ENCODE measurements at places on chromosomes 12 and 14.

DNA sequence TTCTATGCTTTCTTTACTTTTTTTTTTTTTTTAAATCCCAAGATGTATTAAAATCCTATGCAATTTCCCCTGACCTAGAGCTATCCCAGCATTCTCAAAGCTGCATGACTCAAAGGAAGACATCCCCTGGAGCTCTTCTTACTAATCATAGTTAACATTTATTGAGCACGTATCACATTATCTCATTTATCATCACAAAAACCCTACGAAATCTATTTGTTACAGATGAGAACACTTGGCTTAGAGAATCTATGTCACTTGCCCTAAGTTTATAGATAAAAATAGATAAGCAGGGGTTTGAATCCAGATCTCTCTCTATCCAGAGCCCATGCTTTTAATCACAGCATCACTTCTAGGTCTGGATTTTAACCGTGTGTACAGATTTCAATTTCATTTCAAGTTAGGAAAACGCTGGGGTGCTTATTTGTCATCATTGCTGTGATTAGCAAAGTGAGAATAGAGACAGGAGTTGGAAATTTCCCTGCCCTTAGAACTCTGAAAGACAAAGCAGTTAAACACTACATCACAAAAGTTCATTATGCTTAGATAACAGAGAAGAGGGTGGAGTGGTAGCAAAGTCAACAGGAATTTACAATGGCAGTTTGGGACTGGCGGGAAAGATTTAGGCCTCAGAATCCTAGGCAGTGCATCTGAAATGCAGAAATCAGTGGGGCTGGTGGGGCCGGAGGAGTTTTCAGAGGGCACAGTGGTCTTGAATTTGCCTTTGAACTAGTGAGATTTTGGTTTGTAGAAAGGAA is 177.7 kb upstream of the FRMD6 start:
- no peak for DNase-seq

- DNase-seq = no peak
These were observed 28.4 kb downstream of the PLEKHG3 start for GRCh38 chr14:64732536-64733120.

- DNase-seq = no peak
These were observed 89.0 kb upstream of the BCL11B start for GRCh38 chr14:99360774-99361595.

DNA sequence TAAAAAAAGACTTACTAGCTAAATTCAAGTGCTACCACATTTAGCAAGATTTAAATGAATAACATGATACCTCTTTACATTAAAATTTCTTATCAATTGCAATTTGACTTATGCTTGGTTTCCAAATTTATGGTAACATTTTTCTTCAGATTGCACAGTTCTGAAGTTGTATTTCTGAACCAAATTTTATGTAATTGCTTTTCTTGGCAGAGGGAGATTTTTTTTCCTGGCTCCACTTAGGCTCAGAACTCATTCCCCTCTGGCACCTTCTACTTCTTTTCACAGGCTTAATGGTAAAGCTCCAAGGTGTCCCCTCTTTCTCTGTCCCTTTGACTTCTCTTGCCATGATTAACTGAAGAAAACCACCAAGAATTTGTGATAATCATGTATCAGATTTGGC is 99.8 kb upstream of the TMTC1 start:
- no peak for DNase-seq

DNA sequence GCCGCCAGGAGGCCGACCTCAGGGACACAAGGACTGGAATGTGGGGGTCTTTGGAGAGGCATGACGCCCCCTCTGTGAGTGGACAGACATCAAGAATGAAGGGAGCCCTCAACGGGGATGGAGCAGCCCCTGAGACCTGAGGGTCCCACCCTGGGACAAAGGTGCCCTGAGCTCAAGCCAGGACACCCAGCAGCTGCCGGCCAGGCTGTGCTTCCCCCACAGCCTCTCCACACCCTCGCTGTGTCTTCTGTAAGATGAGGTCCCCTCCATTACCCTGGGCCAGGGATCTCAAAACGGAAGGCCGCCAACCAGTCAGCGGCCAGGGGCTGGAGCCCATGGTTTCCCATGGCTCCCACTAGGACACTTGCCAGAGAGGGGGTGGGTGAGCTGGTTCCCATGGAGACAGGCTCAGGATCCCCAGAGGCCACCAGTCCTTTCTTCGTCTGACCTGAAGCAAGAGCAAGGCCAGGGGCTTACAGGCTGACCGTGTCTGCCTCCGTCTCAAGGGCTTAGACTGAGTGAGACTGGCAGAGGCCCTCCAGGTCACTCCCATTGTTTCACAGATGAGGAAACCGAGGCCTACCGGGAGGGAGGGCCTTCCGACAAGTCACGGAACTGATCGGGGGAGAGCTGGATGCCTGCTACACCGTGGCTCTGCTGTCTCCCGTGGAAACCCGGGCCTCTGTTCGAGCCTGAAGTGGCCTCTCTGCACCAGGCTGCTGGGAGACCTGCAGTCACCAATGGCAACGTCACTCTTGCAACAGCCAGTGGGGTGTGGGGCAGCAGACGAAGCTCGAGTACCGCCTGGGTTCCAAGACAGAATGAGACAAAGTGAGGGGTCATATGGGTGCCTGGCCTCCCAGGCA is 91.7 kb upstream of the DIO3 start:
- DNase-seq = no peak

DNA sequence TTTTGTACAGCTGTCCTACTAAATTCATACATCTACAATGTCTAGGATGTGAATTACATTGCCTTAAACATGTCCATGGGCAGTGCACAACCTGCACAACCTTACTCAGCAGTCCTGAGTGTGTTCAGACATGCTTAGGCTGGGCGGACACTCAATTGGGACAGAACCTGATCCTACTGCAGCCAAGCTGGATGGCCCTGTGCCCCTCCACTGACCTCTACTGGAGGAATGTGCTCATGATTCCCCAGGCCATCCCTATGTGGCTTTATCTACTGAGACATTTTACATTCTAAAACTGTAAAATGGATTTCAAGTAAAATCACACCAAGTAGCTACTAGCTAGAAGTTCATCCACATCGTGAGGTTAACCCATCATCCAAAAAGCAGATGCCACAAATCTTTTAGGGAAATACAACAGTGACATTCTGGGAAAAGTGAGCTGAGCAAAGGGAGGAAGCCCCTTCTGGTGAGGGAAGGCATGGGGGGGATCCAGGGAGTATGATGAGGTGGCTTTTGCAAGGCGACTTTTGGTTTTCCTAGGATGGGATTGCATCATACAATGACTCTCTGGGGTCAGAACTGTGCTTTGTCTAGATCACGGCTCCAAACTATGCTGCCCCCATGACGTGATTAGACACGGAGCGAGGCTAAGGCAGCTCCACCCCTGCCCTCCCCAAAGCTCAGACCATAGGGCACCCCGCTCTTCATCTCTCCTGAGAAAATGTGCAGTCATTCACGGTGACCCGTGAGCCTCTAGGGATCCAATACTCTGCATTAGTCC is 911.7 kb upstream of the TMEM132C start:
- DNase-seq = no peak

- no peak for DNase-seq
These were observed 22.7 kb downstream of the SETD1B start for GRCh38 chr12:121826318-121827150.

GRCh38 chr12:75341873-75342272 is 7.4 kb downstream of the GLIPR1L1 start:
- no peak for DNase-seq

DNA sequence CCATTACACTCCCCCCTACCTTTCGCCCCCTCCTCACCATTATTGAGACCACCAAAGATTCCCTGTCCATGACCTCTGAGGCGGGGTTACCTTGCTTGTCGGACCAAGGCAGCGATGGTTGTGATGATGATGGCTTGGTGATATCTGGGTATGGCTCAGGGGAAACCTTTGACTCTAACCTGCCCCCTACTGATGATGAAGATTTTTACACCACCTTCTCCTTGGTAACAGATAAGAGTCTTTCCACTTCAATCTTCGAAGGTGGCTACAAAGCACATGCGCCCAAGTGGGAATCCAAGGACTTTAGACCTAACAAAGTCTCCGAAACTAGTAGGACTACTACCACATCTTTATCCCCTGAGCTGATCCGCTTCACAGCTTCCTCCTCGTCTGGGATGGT is 350.2 kb downstream of the DIO2 start:
- no peak for DNase-seq

Data from neural crest cell (in vitro differentiated cells).